Choroid plexus epithelial cell (primary cell): ENCODE measurements at places on chromosomes 6 and 20.

- peak; percentile 66 for DNase-seq
Observed at GRCh38 chr6:72953971-72954381, 271.3 kb downstream of the KHDC1L start.

DNA sequence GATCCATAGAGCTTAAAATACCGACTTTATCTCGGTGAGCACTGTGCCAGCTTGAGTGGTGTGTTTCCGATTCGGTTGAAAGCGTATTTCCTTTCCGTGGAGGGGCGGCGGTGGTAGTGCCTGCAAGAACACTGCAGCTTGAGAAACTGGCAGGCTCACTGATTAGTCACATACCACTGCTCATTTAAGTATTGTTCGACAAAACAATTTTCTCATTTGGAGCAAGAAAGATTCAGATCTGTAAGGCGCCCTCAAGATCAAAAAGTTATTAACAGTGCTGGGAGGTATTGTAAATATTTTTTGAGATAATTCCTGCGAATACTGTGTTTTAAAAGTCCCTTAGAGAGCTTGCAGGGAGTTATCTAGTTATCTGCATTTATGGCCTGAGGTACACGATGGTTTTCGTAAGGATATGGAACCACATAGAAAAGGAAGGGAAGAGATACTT, 1.3 kb downstream of the MAPK14 start:
- peak; percentile 73 for DNase-seq

DNA sequence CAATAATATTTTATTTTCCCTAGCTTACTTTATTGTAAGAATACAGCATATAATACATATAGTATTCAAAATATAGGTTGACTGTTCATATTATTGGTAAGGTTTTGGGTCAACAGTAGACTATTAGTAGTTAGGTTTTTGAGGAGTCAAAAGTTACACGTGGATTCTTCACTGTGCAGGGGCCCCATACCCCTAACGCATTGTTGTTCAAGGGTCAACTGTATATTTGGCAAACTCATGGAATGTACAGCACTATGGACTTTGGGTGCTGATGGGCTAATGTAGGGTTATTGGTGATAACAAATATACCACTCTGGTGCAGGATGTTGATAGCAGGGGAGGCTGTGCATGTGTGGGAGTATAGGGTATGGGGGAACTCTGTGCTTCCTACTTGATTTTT, 397.2 kb downstream of the BCKDHB start:
- no peak for DNase-seq

GRCh38 chr20:62368392-62368975, 1.4 kb upstream of the LAMA5 start:
- DNase-seq: no peak

DNA sequence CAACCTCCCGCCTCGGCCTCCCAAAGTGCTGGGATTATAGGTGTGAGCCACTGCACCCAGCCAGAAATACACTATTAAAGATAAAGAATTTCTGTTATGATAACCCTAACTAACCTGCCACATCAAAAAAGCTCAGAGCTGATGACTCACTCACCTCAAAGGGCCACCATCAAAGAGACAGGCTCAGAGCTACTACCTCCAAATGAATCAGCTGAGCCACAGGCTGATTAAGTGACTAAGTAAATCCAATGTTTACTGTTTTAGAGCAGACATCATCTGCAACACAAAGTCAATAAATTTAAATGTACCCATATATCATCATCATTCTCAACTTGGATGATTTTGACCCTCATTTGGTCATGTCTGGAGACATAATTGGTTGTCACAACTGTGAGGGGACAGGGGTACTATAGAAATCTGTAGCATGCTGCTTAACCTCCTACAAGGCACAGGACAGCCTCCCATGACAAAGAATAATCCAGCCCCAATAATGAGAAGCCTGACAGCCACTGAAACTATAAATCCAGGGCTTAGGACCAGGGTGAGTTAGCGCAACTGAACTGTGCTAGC, 106.5 kb downstream of the ATP9A start:
- no peak for DNase-seq

GRCh38 chr20:55500130-55500529, 505.2 kb downstream of the CBLN4 start:
- no peak for DNase-seq

DNA sequence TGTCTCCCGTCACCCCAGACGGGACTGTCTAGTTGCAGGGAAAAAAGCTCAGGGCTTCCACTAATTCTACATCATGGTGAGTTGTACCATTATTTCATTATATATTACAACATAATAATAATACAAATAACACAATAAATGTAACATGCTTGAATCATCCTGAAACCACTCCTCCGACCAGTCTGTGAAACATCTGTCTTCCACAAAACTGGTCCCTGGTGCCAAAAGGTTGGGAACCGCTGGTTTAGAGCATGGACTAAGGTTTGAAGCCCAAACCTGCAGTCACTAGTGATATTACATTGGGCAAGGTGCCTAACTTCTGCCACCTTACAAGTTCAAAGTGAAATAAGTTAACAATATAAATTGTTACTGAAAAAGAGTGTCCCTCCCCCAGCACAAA, 175.7 kb downstream of the PDE10A start:
- peak; percentile 53 for DNase-seq

DNA sequence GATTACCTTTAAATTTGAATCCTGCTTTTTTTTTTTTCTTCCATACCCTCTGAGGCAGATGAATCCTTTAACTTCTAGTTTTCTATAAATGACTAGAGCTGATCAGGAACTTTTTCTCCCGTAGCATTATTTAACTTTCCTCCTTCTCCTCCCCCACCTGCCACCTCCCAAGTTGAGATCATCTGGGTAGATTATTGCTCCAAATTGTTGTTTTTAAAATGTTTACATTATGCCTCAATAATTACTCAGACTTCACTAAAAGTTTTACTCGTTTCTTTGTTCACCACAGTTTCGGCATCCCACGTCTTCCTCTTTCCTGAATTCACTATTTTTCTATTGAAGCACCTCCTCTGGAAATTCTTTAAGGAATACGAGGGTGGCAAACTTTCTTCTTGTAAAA, 16.6 kb upstream of the SCUBE3 start:
- DNase-seq: no peak

GRCh38 chr20:41671143-41671542, 53.0 kb upstream of the CHD6 start:
- DNase-seq: no peak

- DNase-seq: no peak
Observed at GRCh38 chr6:132763269-132763668, 5.6 kb upstream of the VNN2 start.

DNA sequence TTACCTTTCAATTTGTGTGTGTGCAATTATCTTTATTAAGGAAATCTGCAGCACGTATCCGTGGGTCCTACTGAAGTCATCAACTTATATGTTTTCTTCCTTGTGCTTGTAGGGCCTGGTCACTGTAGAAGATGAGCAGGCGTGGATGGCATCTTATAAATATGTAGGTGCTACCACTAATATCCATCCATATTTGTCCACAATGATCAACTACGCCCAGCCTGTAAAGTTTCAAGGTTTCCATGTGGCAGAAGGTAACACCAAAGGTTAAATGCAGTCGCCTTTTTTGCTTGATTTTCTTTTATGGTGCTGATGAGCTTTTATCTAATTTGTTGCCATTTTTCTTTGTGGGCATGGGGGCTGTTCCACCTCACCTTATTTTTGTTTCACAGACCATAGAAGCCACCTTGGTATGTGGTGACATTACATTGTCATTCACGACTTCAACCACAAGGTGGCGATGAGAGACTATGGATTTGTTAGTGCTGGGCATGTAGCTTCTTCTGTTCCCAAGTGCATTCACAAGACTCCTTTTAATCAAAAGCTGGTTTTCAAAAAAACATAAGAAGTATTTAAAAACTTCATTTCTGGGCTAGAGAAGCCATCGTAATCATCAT, 106.5 kb upstream of the LAMP5 start:
- DNase-seq: peak; percentile 90

GRCh38 chr6:3653528-3654070, 97.9 kb downstream of the PXDC1 start:
- DNase-seq: no peak
